Stimulated activated CD4-positive, alpha-beta T cell treated with anti-CD3 and anti-CD28 coated beads, Interleukin-4, amount 100 ng/mL, for 24 hours (primary cell): ENCODE measurements at places on chromosomes 11 and 22.

DNA sequence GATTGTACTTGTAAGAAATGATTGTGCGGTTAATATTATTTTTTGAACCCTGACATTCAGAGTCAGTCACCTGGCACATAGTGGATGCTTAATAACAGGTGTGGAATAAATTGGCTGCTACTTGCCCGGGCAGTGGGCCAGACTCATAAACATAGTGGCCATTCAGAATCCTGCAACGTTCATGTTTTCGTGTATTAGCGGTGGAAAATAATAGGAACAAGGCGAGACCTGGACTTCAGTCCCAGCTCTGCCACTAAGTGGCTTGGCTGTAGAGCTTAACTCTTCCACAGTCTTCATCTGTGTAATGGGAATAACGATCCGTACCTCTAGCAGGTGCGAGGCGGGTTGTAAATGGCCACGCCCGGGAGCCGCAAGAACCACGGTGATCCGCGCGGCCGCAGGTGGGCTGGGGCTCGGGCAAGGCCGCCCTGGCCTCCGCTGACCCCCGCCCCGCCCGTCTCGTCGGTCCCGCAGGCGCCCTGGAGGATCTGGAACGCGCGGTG lies 761 bp upstream of the TMEM25 start:
- no peak for DNase-seq

- DNase-seq, result no peak
These were observed 18.6 kb upstream of the APLP2 start for GRCh38 chr11:130051082-130051481.

DNA sequence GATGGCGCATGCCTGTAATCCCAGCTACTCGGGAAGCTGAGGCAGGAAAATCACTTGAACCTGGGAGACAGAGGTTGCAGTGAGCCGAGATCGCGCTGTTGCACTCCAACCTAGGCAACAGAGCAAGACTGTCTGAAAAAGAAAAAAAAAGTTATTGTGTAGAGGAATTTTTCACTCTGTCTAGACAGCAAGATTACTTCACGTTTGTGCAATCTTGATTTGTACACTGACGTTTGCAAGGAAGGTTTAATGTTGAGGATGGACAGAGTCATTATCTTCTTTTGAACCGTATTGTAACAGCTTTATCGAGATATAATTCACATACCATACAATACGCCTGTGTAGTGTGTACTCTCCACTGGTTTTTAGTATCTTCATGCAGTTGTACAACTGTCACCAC lies 3.7 kb downstream of the CTTN start:
- no peak for DNase-seq

DNA sequence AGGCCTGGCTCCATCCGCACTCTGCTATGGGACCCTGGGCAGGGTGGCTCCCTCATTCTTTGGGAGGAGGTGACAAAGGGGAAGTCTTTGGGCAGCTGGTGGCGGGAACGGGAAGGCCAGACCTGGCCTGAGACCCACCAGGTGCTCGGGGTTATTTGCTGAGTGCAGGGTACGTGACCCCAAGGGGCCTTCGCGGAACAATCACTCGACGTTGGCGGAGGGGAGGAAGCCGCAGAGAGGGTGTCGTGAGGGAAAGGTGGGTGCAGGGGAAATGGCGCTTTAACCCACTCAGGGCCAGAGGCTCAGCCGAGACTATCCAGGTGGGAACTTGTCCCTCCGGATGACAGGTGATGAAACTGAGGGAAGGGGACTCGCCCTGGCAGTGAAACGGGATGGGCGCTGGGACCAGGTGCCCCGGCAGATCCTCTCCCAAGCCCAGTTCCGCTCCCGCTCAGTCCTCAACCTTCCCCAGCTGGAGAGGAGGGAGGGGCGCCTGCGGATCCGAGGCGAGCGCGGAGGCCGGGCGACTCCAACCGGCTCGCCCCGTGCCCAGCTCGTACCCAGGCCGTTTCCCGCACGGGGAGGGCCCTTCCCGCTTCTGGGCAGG lies 911 bp downstream of the A4GALT start:
- DNase-seq, result no peak

DNA sequence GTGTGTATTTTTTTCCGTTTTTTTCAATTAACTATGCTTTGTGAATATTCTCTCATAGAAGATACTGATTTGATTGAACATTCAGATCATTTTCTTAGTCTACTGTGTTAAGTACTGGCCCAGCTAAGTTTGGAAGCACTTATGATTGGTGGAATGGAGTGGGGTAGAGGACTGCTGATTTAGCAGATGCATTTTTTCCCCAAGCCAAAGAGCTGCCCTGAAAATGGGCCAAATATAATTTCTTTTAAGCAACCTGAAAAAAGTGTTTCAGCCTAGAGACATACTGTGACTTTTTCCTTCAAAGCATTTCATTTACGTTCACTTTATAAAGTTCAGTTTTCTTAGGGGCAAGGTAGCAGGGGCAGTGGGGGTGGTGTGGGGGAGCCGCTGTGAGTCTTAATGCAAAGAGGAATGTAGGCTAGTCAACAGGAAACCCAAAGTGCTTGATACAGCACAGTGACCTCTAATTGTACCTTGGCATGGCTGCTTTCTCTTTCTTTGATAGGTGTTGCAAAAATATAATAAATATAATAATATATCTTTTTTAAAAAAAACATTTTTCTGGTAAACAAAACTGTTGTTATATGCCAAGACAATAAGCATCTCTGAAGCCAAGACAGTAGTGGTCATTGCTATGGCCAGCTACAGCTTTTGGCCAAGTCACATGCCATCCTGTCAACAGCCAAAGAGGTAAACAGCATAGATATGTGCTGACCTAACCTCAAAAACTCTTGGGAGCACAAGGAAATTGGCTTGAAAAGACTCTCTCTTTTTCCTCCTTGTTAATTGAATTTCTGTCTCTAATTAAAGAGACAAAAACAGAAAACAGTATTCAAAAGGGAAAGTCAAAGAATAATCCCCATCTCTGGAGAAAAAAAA lies 58.8 kb downstream of the LIF start:
- no peak for DNase-seq

GRCh38 chr11:76760236-76760635 lies 22.9 kb upstream of the TSKU start:
- no peak for DNase-seq

- DNase-seq, result no peak
These were observed 904 bp downstream of the C2CD3 start for GRCh38 chr11:74169738-74170458.

DNA sequence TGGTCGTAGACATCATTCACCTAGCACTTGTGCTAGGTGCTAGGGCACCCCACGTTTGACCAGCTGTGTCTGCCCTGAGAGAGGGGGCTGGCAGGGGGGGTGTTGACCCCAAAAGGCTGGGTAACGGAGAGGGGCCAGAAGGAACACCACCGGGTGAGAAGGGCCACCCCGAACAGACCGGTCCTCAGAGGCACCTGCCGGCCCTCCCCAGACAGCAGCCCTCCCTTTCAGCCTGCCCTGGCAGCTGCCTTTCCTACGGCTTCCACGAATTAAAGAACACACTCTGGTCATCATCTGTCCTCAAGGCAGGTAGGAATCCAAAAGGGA lies 977 bp upstream of the KCNJ5 start:
- DNase-seq, result no peak

DNA sequence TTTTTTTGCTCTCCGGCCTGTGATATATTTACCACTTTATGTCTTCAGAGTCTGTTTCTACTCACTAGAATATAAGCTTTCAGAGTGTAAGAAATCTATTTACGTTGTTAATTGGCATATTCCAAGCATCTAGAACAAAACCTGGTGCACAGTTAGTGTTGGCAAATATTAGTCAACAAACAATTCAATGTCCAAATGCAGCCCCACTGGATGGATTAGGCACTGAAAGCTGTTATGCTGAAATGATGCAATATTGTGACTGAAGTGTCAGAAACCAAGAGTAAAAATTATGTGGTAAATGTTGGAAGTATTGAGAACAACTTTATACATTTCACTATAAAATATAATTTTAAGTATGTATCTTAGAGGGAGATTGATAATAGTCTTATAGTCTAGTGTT lies 24.8 kb downstream of the CASP4 start:
- no peak for DNase-seq

DNA sequence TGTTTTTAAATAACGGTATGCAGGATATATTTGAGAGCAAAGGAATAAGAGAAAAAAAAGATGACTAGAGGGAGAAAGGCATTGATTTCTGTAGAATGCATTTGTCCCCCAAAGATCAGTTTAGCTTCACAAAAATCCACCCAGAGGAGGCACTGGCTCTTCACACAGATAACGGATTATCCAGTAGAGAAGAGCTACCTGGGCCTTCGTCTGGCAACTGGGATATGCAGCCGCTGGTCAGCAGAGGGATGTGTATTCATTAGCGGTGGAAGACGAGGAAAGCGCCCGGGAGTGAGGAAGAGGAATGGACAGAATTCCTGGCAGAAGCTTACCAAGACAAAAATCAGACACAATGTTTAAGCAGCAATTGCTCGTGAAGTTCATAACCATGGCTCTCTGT lies 5.6 kb upstream of the WT1 start:
- DNase-seq, result no peak

DNA sequence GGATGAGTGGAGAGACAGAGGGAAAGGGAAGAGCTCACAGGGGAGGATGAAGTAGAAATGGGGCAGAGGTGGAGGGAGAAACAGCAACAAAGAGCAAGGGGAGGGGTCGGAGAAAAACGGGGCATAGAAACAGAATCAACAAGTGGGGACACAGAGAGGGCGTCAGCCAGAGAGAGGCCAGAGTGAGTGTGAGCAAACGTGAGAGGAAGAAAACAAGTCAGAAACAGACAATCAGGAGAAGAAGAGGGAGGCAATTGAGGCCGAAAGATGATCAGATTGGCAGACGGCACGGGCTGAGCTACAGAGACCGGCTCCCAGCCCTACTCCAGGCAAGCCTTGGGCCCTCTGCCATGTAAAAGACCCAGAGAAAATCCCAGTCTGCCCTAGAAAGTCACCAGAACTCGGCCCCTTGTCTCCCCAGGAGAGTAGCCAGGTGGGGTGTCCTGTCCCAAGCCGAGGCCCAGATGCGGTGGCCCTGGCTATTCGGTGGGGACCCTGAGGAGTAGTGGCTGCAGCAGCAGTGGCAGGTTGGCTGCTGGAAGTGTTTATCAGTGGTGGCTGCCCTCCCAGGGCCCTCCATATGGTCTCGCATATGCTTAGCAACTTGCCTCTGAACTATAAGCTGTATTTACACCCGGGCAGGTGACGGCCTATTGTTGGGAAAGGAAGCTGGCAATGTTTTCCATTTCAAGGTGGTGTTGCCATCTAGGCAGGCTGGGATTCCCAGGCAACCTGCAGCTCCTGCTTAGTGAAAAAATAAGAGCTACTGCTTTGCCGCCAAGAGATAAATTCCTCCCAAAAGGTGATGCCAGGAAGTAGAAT lies 14.8 kb upstream of the TSPAN18 start:
- DNase-seq, result no peak

GRCh38 chr11:787084-787675 lies 2.7 kb downstream of the CEND1 start:
- DNase-seq, result no peak

- DNase-seq, result no peak
These were observed 147.4 kb downstream of the BLID start for GRCh38 chr11:121968638-121969037.

GRCh38 chr11:88297421-88297820 lies 40.1 kb downstream of the CTSC start:
- no peak for DNase-seq

- DNase-seq, result no peak
These were observed 356.5 kb downstream of the INSC start for GRCh38 chr11:15471048-15471894.
